Activated T-helper 1 cell treated with Interleukin-2 at 50 U/mL for 16 hours (primary cell): ENCODE measurements at places on chromosomes 6 and 20.
A peak's percentile ranks its signal among the peaks of the same experiment; 100 is the strongest.

DNA sequence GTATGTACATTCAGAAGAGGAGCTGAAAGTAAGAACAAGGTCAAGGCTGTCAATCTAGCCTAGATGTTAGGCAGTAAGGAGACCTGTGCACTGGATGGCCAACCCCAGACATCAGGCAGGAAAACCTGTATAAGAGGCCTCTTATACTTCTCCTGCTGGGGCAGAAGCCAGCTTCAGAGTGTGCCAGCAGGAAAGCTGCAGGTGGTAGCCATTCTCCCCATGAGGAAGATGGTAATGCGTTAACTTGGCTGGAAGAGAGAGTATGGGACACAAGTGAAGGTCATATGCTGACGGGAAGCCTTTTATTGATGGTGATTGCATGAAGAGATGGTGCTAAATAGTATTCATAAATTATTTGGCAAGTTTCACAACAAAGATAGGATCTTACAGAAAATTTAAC is 20.6 kb downstream of the NHLRC1 start:
- no peak for DNase-seq

DNA sequence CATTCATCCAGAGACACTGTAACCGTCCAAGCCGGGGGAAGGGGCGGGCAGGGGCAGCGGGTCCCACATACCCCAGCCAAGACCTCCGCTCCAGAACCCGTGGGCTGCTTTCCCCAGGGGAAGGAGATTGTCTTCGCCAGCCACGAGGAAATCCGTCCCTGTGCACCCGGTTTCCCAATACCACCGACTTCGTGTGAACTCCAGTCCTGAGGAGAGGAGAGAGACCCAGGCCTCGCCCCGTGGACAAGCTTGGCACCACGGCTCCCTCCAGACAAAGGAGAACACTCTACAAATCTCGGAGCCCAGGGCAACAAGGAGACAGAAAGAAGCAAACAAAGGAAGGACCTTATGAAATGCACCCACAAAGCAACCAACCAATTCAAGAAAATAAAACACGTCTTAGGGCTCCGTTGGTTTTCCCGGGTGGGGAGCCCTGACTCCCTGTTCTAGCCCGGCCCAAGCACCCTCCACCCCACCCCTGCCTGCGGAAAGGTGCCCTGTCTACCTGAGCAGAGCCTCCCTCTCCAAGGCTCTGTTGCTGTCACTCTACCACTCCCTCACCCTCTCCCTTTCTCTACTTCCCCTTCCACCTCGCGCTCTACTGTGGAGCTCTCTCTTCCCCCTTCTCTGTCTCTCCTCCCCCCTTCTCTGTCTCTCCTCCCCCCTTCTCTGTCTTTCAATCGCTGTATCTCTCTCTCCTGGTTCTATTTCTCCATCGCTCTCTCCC is 1382.8 kb upstream of the DEFB115 start:
- DNase-seq = no peak

GRCh38 chr6:82525775-82526495 is 162.3 kb downstream of the TPBG start:
- no peak for DNase-seq

- no peak for DNase-seq
Measured at GRCh38 chr20:39910536-39910935, 778.5 kb downstream of the MAFB start.

DNA sequence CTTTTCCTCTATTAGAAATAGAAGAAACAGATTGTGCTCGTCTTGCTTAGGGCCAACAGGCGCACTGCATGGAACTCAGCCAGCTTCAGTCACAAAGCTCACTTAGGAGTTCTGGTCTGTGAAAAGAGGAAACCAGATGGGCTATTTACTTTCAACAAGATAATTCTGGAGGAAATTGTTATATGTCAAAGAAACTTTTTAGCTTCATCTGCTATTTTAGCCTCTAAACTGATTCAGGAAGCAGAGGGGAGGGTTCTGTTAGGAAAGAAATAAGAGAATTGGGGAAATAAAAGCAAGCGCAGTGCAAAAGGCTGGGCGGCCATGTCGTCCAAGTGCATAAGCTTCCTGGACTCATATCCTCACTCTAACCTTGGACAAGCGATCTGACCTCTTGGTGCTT is 21.3 kb downstream of the PRKN start:
- DNase-seq = no peak

GRCh38 chr6:89834884-89835792 is 5.5 kb downstream of the CASP8AP2 start:
- peak; percentile 30 for DNase-seq

DNA sequence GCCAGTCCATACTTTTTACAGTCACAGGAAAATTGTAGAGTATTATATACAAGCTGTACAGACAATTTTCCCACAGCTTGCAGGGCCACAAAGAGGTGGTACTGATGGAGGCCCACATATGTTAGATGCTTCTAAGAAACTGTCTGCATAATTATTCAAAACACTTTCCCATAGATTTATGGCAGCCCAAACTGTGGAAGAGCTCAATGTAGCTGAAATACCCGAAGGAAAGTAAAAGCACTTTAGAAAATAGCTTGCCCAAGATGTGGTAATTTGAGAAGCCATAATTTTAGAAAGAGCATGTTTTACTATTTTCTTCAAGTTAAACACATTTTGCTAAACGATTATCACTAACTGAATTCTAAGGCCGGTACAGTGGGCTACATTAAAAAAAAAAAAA is 36.9 kb downstream of the GMDS start:
- no peak for DNase-seq

GRCh38 chr6:103750603-103751002 is 1109.1 kb downstream of the HACE1 start:
- DNase-seq = no peak

DNA sequence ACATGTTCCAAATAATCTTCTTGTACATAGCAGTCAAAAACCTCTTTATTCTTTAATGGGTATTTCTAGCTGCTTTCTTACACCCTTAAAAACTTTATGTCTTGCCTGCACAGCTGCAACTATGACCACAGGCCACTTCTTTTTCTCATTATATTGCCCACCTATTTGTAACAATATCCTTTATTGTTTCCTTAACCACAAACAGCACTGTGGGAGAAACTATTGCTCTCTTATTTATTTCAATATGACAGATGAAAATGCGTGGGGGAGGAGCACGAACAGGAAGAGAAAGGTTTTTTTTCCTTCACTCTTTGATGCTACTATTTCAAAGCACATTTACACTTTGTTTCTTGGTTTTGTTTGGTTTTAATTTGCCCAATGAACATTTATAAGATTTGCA is 253.5 kb downstream of the GJA1 start:
- DNase-seq = no peak

DNA sequence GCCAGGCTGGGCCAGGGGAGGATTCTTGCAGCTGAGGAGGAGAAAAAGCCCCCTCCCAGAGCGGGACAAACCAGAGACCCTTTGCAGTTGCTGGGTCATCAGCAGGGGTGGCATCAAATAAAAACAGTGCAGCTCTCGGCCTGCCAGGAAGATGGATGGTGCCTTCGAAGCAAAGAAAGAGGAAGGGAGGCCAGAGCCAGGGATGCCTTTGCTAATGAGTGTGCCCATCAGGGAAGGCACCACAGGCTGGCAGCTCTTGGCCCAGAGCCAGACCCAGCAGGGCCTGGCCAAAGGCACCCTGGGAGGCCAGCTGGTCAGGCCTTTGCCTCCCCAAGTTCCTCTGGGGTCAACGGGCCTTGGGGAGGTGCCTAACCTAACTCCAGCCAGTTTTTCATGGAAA is 26.3 kb upstream of the ZNF318 start:
- DNase-seq = no peak

DNA sequence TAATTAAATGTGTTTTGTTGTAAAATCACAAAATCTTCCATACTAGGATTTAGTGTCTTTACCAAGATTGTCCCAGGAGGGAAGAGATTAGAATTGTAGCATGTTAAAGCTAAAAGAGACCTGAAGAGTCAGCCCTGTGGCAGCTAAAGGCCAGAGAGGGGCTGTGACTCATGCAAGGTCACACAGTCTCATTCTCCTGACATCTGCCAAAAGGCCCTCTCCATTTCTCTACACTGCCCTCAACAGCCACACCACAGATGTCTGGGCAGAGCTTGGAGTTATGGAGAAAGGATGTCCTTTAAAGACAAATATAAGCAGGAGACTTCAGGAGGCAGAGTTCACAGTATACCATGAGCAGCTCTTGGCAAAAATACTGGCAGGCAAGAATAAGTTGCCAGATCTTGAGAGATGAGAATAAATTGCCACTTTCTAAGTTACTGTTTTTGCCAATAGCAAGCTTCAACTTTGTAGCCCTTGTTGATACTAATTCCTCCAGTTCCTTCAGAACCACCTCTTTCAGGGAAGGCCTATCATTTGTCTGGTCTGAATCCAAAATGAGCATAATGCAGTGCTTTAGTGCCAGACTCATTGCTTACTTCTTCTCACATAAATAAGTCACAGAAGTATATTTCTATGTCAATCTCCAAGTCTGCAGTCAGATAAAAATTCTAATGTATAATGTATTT is 41.7 kb downstream of the AKIRIN2 start:
- DNase-seq = no peak

DNA sequence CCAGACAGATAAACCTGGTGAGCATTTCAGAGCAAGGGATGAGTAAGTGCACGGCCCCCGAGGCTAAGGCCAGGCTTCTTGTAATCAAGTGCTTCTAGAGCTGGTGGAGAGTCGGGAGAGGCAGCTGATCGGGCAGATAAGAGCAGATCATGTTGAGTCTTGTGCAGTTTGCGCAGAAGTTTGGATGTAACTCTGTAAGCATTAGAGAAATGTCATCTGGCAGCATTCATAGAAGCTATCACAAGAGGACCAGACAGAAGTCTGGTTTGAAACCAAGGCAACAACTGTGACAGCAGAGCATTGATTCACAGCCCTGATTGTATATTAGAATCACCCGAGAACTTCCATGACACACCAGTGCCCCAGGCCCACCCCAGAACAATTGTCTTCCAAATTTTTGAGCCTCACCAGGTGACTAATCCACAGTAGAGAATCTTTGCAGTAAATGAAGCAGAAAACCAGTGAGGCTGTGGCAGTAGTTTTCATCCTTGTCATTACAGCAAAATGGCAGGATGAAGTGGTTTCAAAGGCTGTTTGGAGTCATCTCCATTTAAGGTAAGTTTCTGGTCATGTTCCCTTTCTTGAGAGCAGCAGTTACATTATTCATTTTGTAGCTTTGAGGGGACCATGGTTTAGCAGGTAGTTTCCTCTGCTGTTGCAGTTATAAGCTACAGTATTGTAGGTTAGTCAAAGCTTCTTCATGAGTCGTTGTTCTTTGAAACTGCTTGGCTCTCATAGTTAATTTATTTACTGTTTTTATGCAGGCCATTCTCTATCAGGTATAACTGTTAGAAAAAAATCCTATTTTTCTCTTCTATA is 84.1 kb downstream of the RNF217 start:
- DNase-seq = no peak

- no peak for DNase-seq
Measured at GRCh38 chr20:22584522-22584921, at the start of gene FOXA2. Gene FOXA2, minus strand, starts transcription at chr20:22584572. Its CDS starts 294 bp downstream, at chr20:22584278.

DNA sequence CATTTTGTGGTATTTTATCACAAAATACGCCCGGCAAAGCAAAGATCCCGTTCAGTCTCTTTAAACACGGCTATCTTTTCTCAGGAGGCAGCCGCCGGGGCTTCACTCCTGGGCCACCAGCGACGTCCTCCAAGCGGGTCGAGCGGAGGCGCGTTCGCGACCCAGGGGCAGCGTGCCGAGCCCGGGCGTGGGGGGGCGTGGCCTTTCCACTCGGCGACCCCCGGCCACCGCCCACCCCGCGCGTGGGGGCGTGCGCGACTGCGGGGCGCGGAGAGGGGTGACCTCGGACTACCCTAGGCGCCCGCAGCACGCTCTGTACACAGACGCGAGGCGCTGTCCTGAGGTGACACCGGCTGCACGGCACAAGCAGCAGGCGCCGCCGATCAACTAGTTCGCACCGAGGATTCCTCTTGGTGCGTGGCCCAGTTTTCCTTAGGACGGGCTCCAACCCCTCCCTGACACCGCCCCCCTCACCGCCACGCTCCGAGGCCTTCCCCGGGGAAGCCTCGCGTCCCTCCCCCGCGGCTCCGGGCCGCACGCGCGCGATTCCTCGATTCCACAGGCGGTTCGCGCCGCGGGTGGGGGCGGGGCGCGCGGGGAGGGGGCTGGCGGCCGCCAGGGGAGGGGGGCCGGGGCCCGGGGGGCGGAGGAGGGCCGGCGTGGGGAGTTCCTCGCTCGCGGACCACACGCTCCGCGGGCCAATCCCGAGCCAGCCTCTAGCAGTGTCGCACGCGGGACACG is 1.1 kb upstream of the JARID2 start:
- no peak for DNase-seq

DNA sequence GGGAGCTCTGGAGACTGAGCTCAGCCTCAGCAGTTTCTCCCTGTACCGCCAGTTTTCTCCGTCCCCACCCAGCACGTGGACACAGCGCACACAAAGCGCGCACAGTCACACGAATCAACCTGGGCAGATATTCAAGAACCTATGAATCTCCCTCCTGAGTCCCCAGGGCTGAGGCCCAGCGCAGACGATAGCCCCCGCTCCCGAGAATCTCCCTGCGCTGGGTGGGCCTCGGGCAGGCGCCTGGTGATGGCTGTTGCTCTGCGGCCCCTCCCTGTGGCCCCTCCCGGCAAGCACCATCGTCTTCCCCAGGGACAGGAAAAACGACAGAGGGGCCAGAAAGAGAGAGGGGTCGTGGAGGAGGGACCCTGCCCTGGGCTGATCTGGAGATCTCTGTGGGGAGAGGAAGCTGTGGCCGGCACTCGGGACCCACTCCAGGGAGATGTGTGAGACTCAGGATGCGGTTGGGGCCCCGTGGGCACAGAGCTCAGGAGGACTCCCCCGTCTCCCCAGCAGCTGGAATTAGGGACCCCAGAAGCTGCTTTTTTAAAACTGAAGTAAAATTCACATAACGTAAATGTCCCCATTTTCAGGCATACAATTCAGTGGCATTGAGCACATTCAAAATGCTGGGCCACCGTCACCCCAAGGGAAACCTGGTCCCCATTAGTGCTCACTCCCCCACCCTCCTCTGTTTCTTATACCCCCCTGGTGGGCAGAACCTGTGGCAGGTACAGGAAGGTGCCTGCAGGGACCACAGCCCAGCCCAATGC is 330.8 kb downstream of the TAF4 start:
- DNase-seq = no peak
